ENCODE measurements at places on chromosomes 3 and 15. TPM values are rescaled to one million over a fixed set of nuclear protein-coding genes. Genes with fewer than 3 reads are reported as not detected.

DNA sequence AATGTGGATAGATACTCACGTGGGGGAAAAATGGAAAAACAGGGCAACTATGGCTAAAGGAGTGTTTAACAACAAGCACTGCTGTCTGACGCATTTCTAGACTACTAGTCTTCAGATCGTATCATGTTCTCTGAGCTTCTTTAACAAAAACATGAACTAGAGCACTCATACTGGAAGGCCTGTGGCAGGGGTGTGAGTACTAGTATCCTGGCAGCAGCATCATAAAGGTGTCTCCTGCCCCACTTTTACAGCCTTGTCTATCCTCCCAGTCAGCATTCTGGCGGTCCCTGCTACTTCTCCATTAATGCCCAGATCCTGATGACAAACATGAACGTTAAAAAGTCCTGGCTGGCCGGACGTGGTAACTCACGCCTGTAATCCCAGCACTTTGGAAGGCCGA is 4.0 kb downstream of the FMN1 start:
- no peaks in the 10 kb centered on the region for H3K36me3 ChIP-seq
- no peak for DNase-seq
- peaks cover 22% of the 10 kb centered on the region for H3K4me1 ChIP-seq
- H3K27me3 ChIP-seq = no peaks in the 10 kb centered on the region
- no peak overlapping the region for H3K4me3 ChIP-seq

Gene PLA1A
- total RNA-seq = not detected

DNA sequence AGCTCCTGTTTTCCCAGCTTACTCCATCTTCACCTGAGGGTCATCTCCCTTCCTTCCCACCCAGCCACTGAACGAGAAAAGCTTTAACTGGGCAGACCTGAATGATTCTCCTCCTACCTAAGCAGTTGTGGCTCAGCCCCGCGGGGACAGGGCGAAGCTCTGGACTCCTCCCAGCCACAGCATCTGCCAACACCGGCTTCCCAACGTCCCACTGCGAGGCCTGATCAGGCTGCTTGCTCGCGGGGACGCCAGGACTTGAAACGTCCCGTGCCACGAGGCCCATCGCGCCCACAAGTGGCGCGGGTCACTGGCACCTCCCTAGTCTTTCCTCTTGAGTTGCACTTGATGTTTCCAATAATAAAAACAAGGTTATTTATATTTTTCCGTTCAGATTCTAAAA is at the start of gene SPATA16:
TSS of gene SPATA16 (minus strand) at position 250 of the 400 bp plus-strand sequence. CDS start 23,504 bp downstream, outside the sequence.
- H3K4me3 ChIP-seq = no peak within 1 kb of the TSS
- no peaks in the 10 kb centered on the region for H3K36me3 ChIP-seq
- no peak for DNase-seq
- H3K27ac ChIP-seq = no peak within 1 kb of the TSS

GRCh38 chr3:27943106-27943505 is 221.0 kb upstream of the EOMES start:
- H3K27ac ChIP-seq = no peak overlapping the region
- peak; percentile 59 for DNase-seq
- no peaks in the 10 kb centered on the region for H3K4me1 ChIP-seq
- no peak overlapping the region for H3K4me3 ChIP-seq
- no peaks in the 10 kb centered on the region for H3K27me3 ChIP-seq

Gene STRIT1
- total RNA-seq = not detected

DNA sequence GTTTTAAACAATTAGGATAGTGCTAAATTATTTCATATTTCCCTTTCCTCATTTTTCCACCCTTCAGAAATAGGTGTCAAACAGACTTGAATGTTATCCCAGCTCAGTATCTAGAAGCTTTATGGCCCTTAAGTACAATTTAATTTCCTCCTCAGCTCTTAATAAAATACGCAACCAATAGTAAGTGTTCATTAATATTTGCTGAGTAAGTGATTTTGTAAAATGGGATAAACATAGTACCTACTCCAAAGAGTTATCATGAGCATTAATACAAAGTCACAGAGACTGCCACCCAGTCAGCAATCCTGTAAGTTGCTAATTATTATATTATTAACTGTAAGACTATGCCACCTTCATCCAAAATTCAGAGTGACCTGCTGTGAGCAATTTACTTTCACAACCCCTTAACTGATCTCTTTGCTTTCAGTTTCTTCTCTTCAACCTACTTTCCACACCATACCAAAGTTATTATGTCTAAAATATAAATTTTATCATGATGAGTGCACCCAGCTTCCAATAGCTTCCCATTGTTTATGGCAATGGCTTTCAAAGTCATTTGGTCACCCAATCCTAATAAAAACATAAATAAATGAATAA is 30.7 kb upstream of the CLDN1 start:
- H3K4me3 ChIP-seq = no peak overlapping the region
- H3K4me1 ChIP-seq = no peaks in the 10 kb centered on the region
- DNase-seq = no peak
- no peaks in the 10 kb centered on the region for H3K36me3 ChIP-seq

DNA sequence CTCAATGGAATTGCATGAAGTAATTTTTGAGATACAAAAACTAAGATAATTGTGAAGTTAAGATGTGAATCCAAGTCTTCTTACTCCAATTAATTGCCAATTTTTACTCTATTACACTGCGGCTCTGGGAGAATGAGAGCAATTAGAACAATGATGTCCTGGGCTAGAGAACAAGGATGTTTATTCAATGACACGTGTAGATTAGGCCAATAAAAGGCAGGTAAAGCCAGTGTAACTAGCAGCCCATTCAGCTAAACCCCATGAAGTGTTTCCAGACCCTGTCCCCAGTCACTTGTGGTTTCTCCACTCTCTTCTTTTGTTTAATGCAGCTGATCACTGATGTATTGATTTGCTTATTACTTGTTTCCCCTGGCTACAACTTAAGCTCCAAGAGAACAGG is 381.1 kb upstream of the ARHGEF26 start:
- H3K27me3 ChIP-seq = no peaks in the 10 kb centered on the region
- no peak overlapping the region for H3K27ac ChIP-seq
- H3K4me3 ChIP-seq = no peak overlapping the region
- H3K4me1 ChIP-seq = no peaks in the 10 kb centered on the region

Gene LYSMD4
- total RNA-seq = 16.3 TPM

GRCh38 chr3:16432714-16433113 is 80.8 kb downstream of the RFTN1 start:
- H3K4me1 ChIP-seq = no peaks in the 10 kb centered on the region
- H3K27me3 ChIP-seq = no peaks in the 10 kb centered on the region
- no peak overlapping the region for H3K4me3 ChIP-seq
- H3K27ac ChIP-seq = no peak overlapping the region
- H3K36me3 ChIP-seq = no peaks in the 10 kb centered on the region

Gene OR5K3
- not detected for total RNA-seq

GRCh38 chr3:58474967-58475578 is 16.8 kb upstream of the KCTD6 start:
- H3K27me3 ChIP-seq = no peaks in the 10 kb centered on the region
- DNase-seq = no peak
- peaks cover 17% of the 10 kb centered on the region for H3K4me1 ChIP-seq
- H3K36me3 ChIP-seq = no peaks in the 10 kb centered on the region
- H3K4me3 ChIP-seq = no peak overlapping the region
- H3K27ac ChIP-seq = no peak overlapping the region

- H3K4me3 ChIP-seq = no peak overlapping the region
- H3K36me3 ChIP-seq = no peaks in the 10 kb centered on the region
- H3K27ac ChIP-seq = no peak overlapping the region
- no peaks in the 10 kb centered on the region for H3K4me1 ChIP-seq
- no peak for DNase-seq
Observed at GRCh38 chr3:18415167-18415566, 10.0 kb downstream of the SATB1 start.

DNA sequence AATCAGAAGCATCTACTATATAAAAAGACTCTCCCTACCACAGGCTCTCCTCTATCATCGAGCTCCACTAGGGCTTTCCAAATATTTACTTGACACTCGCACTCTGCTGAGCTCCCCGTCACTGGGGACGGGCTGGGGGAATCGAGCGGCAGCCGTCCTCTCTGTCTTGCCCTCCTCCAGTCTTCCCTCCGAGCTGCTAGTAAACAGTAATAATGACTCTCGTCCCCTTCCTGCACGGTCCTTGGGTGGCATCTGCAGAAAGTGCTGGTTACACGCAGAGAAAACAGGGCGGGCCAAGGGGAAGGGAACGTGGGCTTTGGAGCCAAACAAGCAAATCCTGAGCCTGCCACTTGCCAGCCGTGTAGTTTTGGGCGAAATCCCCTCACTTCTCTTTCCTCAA is 96.6 kb downstream of the LRIG1 start:
- no peak for DNase-seq
- peaks cover 5% of the 10 kb centered on the region for H3K36me3 ChIP-seq
- no peak overlapping the region for H3K4me3 ChIP-seq
- peak overlapping the region; percentile 47 for H3K27ac ChIP-seq
- no peaks in the 10 kb centered on the region for H3K27me3 ChIP-seq

GRCh38 chr3:61961900-61962299 is 400.5 kb downstream of the PTPRG start:
- DNase-seq = no peak
- no peaks in the 10 kb centered on the region for H3K27me3 ChIP-seq
- H3K4me1 ChIP-seq = peaks cover 31% of the 10 kb centered on the region
- no peak overlapping the region for H3K4me3 ChIP-seq
- H3K27ac ChIP-seq = no peak overlapping the region

- no peaks in the 10 kb centered on the region for H3K27me3 ChIP-seq
- peak overlapping the region; percentile 84 for H3K27ac ChIP-seq
- peaks cover 27% of the 10 kb centered on the region for H3K4me1 ChIP-seq
- no peak overlapping the region for H3K4me3 ChIP-seq
- no peaks in the 10 kb centered on the region for H3K36me3 ChIP-seq
Observed at GRCh38 chr15:63436872-63437375, 55.3 kb upstream of the CA12 start.

DNA sequence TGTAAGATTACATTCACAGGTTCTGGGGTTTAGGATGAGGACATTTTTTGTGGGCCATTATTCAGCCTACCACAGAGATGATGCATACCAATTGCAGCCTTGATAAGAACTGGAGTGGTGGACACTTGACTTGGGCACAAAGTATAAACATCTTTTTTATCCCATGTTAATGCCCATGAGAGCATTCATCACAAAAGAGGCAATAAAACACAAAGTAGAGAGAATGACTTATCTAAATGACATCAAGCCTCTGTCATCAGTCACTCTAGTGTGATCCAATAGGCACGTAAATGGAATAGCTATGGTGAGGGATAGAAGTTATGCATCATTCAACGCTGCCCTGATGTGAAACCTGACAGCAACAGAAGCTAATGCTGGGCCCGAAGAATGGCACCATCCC is 25.8 kb downstream of the VEPH1 start:
- no peaks in the 10 kb centered on the region for H3K27me3 ChIP-seq
- DNase-seq = no peak
- no peaks in the 10 kb centered on the region for H3K36me3 ChIP-seq
- no peak overlapping the region for H3K4me3 ChIP-seq
- H3K4me1 ChIP-seq = no peaks in the 10 kb centered on the region

- no peaks in the 10 kb centered on the region for H3K27me3 ChIP-seq
- H3K27ac ChIP-seq = peak overlapping the region; percentile 98
- peaks cover 7% of the 10 kb centered on the region for H3K36me3 ChIP-seq
- H3K4me1 ChIP-seq = peaks cover 8% of the 10 kb centered on the region
- peak; percentile 87 for DNase-seq
Observed at GRCh38 chr3:169771497-169772304, 1.5 kb upstream of the MYNN start.

DNA sequence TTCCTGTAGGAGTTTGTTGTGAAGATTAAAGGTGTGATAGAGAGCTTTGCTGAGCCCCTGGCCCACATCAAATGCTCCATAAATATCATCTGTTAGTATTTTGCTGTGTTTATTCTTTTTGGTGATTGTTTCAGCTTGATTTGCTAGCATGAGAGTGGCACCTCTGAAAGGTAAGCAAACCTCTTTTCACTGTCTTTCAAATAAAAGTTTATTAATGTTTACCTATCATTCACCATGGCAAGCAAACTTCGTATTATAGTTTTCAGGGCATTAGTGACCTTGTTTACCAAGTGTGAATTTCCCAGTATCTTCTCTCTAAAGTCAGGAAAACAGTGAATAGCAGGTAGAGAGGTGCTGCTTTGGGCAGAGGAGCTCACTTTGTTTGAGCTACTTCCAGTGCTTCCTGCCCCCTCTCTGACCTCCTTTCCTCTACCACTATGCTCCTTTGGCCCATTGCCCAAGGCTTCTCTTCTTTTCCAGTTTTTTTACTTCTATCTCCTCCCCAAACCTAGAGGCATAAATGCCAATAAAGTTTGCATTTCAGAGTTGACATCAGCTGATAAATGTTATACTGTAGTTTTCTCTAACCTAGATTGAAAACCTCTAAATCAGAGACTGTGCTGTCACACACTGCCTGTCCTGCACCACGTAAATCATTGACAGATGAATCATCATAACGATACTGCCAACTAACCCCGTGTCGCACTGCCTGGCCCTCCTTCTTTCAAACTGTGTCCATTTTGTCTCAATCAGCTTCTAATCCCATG is 569.0 kb downstream of the TUSC7 start:
- no peak for DNase-seq
- H3K4me1 ChIP-seq = peaks cover 11% of the 10 kb centered on the region
- H3K27ac ChIP-seq = no peak overlapping the region
- no peaks in the 10 kb centered on the region for H3K27me3 ChIP-seq
- H3K4me3 ChIP-seq = no peak overlapping the region

- H3K36me3 ChIP-seq = no peaks in the 10 kb centered on the region
- DNase-seq = no peak
- no peak overlapping the region for H3K27ac ChIP-seq
Observed at GRCh38 chr15:71237456-71238188, 122.4 kb downstream of the THSD4 start.

Gene NOX5
- total RNA-seq = not detected

Gene IQCF5
- total RNA-seq = not detected

- no peak overlapping the region for H3K4me3 ChIP-seq
- H3K36me3 ChIP-seq = no peaks in the 10 kb centered on the region
- no peak overlapping the region for H3K27ac ChIP-seq
- no peak for DNase-seq
Observed at GRCh38 chr15:39331584-39331983, 249.3 kb upstream of the THBS1 start.

Data from neural progenitor cell (in vitro differentiated cells).